SJSA1 (cell line): ENCODE measurements at places on chromosomes 1 and 21. TPM values are rescaled to one million over a fixed set of nuclear protein-coding genes. Genes with fewer than 3 reads are reported as not detected.
A peak's percentile ranks its signal among the peaks of the same experiment; 100 is the strongest.

GRCh38 chr1:77156214-77156613, 63.0 kb downstream of the PIGK start:
- no peak for DNase-seq

UAP1 gene
- 159 and 168 TPM in 2 replicates for total RNA-seq

- DNase-seq = no peak
These were observed 44.2 kb upstream of the RGS7 start for GRCh38 chr1:241401156-241401555.

- DNase-seq = peak; percentile 26
These were observed 117.7 kb downstream of the ERG start for GRCh38 chr21:38380481-38381137.

SLC44A3 gene
- 2.7 and 3.8 TPM in 2 replicates for total RNA-seq

- no peak for DNase-seq
These were observed 22.4 kb upstream of the NPPB start for GRCh38 chr1:11880911-11881748.

DNA sequence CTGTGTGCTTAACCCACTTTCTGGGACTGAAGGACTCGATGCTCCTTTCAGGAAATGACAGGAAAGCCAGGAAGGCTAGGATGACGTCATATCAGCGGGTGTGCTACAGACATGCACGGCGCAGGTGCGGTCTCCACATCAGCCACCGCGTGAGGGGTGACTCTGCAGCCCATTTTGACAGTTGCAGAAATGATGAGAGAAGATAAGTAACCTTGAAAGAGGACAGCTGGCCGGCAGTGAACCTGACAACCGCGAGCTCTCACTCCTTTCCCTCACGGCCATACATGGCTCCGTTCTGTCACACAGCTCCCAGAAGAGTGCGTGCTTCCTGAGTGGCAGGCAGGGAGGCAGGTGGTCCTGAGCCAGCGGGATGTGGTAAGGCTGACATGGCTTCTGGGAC, 1.7 kb upstream of the KRTAP10-5 start:
- DNase-seq = no peak

GRCh38 chr1:18893120-18893519, 9.2 kb downstream of the ALDH4A1 start:
- no peak for DNase-seq

GRCh38 chr1:174021591-174022079, 522 bp downstream of the RC3H1 start:
- peak; percentile 53 for DNase-seq

DNA sequence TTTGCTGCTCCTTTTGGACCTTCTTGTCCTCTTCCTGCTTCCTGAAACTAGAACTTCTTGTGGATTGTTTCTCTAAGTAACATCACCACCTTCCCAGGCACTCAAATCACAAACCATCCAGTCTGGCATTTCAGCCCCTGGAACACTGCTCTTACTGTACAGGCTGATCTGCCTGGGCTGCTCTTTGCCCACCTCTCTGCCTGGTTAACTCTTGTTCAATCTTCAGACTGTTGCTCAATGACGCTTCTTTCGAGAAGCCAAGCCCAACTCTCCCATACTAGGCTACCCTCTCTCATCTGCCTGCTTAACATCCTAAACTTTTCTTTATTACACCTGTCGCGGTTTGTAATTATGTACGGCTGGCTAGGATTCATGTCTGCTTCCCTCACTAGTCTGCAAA, 657 bp downstream of the DIO1 start:
- no peak for DNase-seq

C1orf122 gene
- 66.0 and 89.3 TPM in 2 replicates for total RNA-seq

- DNase-seq = peak; percentile 17
These were observed 78.6 kb upstream of the CSF3R start for GRCh38 chr1:36561361-36561724.

WNT2B gene
- total RNA-seq = 8.7 and 14.7 TPM in 2 replicates

SLC45A1 gene
- 0.44 and 2.5 TPM in 2 replicates for total RNA-seq

- DNase-seq = no peak
These were observed 2.1 kb downstream of the PCP4L1 start for GRCh38 chr1:161260376-161261260.

GRCh38 chr1:174044418-174045222, 22.5 kb upstream of the RC3H1 start:
- DNase-seq = no peak

DNA sequence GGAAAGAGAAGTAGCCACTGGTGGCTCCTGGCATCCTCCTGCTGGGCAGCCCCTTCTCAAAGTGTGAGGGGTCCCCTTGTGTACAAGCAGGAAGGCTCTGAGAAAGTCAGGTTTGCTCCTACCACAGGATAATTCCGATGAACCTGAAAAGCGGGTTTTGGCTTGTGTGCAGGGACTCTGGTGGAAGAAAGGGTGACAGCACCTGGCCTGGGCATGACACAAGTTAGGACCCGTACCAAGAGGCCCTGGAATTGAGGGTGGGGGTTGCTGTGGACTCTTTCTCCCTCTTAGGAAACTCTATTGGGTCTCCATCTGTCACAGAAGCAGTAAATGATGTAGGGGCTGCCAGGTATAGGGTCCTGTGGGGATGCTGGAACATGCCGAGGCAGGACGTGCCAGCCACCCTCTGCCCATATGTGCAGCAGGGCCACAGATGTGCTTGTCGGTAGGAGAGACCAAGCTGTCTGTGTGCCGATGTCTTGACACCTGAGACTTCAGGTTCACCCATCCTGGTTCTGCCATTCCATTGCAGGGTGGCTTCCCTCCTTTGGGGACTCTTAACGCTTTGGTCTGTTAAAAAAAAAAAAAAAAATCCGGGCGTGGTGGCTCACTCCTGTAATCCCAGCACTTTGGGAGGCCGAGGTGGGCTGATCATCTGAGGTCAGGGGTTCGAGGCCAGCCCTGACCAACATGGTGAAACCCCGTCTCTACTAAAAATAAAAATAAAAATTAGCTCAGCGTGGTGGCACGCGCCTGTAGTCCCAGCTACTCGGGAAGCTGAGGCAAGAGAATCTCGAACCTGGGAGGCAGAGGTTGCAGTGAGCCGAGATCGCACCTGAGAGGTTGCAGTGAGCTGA, 9.8 kb downstream of the C1orf35 start:
- DNase-seq = peak; percentile 39

- DNase-seq = no peak
These were observed 847 bp downstream of the PSMD4 start for GRCh38 chr1:151255381-151255780.
